ENCODE measurements at places on chromosomes 11 and 22. TPM values are rescaled to one million over a fixed set of nuclear protein-coding genes. Genes with fewer than 3 reads are reported as not detected.

GRCh38 chr22:43008921-43009320 lies 6.0 kb downstream of the PACSIN2 start:
- no peak for DNase-seq

Gene BBOX1
- total RNA-seq, result not detected

DNA sequence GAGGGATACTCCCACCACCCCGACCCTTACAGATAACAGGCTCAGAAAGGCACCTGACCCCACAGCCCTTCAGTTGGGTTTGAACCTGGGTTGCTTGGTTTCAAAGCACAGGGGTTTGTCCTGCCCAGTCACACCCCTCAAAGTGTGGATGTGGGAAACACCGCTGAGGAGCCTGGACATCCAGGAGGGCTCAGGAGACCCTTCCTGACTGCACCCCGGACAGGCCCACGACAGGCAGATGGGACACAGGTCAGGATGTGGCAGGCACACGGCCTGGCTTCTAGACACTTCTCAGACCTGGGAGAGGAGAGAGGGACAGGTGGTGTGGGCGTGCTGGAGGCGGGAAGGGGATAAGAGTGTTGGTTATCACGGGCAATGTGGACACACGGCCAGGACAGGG lies 932.3 kb downstream of the BRD1 start:
- DNase-seq, result no peak

- DNase-seq, result no peak
These were observed 170.4 kb downstream of the SWAP70 start for GRCh38 chr11:9834291-9834690.

DNA sequence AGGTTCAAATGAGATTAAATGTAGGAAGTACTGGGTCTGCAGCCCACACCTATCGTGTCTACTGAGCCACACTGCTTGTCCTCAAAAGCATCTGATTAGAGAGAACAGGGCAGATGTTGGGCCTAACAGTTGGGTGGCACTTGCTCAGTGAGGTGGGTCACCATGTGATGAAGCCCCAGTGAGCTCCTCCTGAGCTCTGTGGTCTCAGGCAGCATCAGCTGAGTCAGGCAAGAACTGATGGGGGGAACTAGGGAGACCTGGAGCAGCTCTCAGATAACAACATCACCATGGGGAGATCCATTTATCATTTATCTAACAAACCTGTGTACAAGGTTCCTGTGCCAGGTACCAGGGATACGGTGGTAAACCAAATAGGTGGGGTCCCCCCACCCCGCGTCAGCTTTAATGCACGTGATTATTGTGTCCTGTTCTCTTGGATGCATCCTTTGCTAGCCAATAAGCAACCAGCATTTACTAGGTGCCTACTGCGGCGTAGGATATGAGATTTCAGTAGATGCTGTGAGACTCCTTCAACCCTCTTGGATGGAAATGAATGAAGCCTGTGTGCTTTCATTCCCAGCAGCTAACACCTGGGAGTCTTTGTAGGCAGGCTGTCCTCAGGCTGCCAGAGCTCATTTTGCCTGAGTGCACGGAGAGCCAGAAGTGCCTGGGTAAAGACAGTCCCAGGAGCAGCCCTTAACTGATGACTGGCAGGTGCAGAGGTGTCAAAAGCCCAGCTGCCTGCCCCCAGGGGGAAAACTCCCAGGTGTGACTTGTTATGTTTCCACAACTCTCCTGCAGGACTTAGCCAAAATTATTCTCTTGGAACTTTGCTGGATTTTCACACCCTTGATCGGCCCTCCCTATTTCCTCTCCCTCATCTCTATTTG lies 73.6 kb upstream of the NARS2 start:
- peak; percentile 87 for DNase-seq

DNA sequence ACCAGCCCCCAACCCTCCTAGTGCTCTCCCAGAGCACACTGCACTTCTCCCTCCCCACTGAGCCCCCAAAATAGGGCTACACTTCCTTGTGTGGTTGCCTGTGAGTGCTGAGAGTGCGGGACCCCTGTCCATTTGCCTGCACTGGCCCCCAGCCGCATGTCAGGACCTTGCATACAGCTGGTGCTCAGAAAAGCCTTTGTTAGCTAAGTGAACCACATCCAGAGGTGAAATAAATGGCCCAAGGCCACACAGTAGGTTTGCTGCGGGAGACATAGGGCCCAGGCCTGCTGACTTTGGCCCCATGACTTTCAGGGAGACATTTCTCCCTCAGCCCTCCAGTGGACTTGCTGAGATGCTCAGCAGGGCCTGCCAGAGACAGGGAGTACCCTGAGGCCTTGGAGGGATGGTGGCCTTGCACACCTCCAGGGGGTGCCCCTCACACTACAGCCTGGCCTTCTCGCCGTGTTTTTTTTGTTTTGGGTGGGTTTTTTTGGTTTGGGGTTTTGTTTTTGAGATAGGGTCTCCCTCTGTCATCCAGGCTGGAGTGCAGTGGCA lies 10.2 kb downstream of the SSTR3 start:
- DNase-seq, result no peak

DNA sequence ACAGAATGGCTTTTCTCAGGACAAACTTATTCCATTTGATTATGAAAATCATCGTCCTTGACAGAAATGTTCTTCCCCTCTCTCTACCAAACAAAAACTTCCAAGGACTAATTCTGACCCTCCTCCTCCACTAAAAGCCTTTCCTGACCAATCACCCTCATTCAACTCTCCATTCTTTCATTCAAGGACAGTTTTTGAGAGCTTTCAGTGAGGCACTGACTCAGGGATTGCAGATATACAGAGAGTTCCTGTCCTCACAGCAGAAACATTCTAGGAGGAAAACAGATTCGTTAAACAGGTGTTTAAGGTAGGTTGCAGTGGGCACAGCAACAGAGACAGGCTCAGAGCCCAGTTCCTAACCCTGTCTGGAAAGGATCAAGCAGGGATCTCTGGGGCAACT lies 41.5 kb downstream of the OR4D9 start:
- DNase-seq, result no peak

Gene LZTR1
- total RNA-seq, result 51.9 TPM

Gene MDK
- 1.2 TPM for total RNA-seq

GRCh38 chr11:20489948-20490347 lies 102.4 kb downstream of the PRMT3 start:
- no peak for DNase-seq

- DNase-seq, result no peak
These were observed 674 bp upstream of the BAIAP2L2 start for GRCh38 chr22:38110863-38111852.

Gene ACRV1
- not detected for total RNA-seq
